ENCODE measurements at places on chromosomes 7 and 10.

DNA sequence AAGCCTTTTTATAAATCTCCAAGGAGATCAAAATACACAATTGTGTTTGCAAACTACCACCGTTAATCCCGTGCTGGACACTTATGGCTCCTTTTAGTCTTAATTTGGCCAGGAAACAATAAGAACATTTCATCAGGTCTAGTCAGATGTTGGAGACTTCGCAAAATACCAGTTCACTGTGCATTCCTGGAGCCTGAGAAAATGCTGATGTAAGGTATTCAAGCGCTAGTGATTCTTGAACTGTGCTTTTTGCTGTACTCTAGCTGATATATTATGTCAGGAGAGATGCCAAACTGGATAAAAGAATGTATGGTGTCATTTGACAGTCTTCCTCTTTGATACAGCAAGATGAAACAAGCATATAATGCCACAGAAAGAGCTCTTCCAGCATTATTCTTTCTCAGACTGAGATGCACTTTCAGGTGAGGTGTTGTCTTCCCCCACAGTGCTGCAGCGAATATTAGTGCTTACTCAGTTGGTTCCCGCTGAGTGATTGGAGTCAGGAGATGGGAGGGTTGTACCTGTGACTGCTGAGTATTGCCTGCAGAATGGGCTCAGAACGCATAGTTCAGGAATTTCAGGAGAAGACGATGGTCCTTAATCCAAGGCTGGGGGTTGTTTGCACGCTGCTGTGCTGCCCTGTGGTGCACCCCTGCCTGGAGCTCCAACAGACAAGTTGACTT is 59.2 kb downstream of the OGDH start:
- peak; percentile 54 for DNase-seq

DNA sequence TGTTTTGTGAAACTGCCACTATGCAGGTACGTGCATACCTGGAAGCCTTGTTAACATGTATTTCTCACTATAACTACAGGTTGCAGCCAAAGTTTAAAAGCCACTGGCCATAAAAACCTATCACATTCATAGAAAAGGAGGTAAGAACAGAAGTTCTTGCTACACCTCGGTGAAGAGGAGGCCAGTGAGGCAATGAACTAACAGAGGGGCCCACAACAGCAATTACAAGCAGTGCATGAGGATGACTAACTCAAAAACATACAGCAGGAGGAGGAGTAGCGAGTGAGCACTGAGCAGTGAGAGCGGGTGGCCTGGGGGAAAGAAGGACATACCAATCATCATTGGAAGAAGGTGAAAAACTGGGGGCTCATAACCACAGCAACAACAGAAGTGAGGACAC is 51.6 kb downstream of the NUDCD3 start:
- DNase-seq = no peak

- no peak for DNase-seq
Observed at GRCh38 chr10:13296476-13296875, 3.4 kb downstream of the PHYH start.

DNA sequence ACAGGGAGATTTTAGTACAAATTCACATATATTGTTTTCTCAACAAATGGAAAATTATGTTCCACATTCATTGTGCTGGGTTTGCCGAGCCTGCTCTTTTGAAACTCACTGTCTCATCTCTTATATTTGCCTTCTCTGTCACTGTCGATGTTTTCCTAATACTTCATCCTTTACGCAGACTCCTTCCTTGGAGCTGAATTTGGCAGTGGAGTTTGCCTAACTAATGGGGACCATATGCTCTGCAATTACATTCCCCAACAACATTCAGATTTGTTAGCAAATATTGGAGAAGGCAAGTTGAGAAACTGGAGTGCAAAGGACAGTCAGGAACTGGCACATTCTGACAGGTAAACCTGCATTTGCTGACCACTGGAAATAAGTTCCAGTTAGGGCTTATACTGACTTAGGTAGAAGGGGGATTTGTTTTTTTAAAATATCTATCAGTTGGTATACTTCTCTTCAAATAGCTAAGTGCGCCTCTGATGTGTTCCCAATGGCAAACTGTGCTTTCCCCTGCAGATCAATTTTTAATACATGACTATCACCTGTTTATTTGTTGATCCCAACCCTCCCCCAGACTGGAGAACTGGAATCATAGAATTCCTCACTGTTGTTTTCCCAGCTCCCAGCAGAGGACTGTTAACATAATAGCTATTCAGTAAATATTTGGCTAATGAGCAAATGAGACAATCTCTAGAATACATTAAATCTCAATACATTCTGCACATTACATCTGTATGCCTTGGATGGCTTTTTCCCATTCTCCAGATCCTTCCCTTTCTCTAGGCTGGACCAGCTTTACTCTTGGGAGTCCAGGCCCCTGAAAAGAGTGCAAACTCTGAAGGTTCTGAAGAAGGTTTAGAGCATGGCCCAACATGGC is 769.3 kb downstream of the KCNMA1 start:
- DNase-seq = peak; percentile 43

DNA sequence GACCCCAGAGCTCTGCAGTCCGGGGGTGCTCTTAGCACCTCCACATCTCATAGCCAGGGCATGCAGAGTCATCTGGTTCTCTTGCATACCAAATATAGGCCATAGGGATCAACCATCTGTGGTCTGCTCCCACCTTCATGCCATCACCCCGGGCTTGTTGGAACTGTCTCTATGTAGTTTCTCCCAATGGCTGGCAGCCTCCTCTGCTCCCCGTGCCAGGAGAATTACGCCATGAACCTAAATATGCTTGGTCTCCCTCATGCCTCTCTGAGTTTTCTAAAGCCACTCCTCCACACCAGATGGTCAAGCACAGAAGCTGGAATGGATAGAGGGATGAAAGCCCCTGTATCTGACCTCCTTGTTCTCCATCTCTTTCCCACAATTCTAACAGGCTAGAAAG is 302.6 kb upstream of the MYO3A start:
- no peak for DNase-seq

DNA sequence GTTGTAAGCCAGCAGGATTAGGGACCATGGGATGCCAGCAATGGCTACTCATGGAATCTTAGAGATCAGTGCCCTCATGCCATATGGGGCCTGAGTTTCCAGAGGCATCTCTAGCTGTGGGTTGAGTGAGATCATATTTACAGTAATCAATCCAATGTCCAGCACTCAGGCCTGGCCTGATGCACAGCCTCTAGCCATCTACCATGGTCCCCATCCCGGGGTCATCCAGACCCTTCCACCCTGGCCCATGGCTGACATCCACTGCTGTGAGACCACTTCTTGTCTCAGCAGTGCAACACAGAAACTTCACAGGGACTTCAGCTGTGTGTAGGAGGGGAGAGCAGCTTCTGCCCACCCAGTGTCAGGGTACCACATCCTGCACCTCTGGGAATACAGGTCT is 6.5 kb upstream of the ADCY1 start:
- no peak for DNase-seq

DNA sequence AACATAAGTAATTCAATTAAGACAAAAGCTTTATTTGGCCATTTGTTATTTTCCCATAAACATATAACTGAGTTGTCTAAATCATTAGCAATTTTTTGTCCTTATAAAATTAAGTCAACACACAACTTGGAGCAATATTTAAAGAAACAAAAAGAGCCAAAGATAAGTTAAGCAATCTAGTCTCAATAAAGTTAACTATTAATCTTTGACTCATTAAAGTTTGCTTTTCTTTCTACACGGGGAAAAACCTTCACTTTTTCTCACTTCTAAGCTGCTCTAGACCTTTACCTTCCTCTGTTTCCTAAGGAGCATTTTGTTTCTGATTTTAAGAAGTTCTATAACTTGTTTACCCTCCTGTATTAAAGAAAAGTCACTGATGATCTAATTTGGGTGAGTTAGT is 867.1 kb upstream of the PHF14 start:
- DNase-seq = no peak

- DNase-seq = no peak
Observed at GRCh38 chr7:40586197-40586596, 451.4 kb downstream of the SUGCT start.

GRCh38 chr10:7773845-7774801 is 13.7 kb downstream of the KIN start:
- no peak for DNase-seq

DNA sequence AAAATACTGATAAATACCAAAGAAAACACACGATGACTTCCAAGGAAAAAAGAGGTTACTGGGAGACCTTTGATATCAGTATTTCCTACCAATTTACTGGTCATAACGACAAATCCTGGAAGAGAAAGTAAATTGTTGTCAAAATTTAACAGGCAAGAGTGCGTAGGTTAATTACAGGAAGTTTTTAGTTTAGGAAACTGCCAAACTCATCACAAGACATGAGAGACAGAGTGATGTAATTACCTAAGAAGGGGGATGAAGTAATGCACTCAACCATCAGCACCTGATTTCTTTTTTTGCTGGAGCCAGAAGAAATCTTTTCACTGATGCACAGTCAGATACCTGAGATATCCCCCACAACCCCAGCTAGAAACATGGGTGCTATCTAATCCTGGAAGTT is 16.8 kb downstream of the MACC1 start:
- no peak for DNase-seq

GRCh38 chr7:135620980-135621850 is 41.1 kb upstream of the STMP1 start:
- peak; percentile 67 for DNase-seq

- no peak for DNase-seq
Observed at GRCh38 chr10:56586461-56586891, 225.4 kb upstream of the ZWINT start.

DNA sequence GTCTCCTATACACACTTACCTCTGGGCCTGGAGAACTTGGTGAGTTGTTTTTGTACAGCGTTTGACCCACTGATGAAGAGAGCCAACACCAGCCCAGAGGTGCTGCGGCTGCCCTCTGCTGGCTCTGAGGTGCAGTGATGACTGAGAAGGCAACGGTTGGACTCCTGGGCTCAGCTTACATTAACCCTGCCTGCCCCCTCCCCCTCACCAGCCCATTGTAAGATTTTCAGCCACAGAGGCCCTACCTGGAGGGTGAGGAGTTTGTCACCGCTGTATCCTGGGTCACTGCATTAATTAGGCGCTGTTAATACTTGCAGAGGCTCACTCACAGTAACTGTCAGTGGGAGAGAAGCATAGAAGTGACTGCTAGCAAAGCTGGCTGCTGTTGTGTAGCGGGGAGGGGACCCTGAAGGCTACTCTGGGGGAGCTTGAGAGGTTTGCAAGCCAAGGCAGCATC is 19.0 kb upstream of the ANKRD2 start:
- no peak for DNase-seq

DNA sequence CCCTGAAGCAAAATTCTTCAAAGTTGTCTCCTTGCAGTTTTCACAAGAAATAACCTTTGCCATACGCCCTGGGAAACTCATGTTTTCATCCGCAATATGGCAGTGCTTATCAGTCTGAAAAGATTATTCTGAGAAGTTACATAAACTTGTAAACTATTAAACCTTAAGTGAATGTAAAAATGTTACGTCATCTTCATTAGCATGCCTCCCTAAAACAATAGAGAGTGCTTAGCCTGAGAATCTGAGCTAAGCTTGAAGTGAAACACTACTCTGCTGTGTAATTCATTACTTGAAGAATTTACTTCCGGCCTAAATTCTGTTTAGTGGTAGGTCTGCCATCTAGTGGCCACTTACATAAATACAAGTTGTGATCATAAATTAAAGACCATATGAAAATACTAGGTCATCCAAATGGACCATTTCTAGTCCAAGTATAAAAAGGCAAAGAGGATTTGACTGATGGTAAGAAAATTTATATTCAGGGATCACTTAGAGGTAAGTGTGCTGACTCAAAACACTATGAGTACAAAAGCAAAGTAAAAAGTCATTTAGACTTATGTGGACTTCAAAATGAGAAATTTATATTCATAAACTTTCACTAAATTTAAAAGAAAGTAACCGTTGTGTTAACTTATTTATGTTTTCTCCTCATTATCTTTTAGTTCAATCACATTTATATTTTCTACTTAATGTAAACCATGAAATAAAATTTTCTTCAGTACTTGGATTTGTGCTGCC is 745.1 kb upstream of the LRRTM3 start:
- DNase-seq = peak; percentile 17

GRCh38 chr7:1012004-1012715 is 29.2 kb downstream of the CYP2W1 start:
- DNase-seq = no peak

- no peak for DNase-seq
Observed at GRCh38 chr7:41003611-41003940, 699.3 kb downstream of the INHBA start.

GRCh38 chr10:121084675-121085070 is 233.5 kb downstream of the WDR11 start:
- DNase-seq = no peak

- DNase-seq = no peak
Observed at GRCh38 chr7:24201226-24201625, 82.8 kb upstream of the NPY start.

GRCh38 chr7:42107484-42108240 is 129.3 kb downstream of the GLI3 start:
- peak; percentile 51 for DNase-seq

DNA sequence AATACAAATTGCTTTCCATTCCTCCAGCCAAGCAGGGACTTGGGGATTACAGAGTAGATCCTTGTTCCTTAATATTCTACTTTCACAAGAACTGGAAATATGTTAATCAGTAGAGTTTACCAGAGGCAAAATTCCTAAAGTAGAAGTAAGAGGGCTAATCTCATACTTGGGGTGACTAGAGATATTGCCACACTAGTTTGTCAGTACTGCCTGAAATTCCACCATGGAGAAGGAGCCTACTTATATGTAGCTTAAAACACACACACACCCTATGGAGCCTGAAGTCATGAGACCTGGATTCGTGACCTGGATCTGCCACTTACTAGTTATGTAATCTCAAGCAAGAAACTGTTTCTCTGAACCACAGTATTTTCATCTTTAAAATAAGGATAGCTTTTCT is 33.9 kb downstream of the STRIP2 start:
- DNase-seq = peak; percentile 24

DNA sequence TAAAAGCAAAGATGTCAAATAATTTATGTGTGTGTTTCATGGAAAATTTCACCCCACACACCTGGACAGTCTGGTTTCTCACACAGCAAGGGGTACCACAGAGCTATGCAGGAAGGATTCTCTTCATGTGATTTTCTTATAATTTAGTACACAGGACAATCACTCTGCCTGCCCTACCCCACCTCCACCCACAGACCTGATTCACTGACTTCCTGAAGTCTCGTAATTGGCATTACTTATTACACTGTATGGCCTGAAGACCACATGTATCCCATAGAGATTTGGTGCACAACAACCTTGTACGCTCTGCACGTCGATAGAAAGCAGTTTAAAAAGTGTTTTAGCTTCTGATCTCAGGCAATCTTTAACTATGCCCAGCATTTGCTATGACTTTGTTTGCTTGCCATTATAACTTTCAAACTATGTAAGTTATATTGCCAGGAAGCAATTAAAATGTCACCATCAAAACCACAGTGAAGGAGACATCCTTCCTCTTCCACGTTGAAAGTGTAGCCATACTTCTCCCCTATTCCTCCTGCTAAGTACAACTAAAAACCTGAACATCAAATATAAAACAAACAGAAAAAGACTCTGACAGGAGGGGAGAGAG is 279.4 kb upstream of the IMMP2L start:
- DNase-seq = peak; percentile 44

- no peak for DNase-seq
Observed at GRCh38 chr7:139762886-139763285, 14.9 kb downstream of the HIPK2 start.
